ENCODE measurements at places on chromosomes 5 and 9.
A peak's percentile ranks its signal among the peaks of the same experiment; 100 is the strongest.

GRCh38 chr9:106911951-106912350, 49.0 kb downstream of the ZNF462 start:
- DNase-seq, result no peak

DNA sequence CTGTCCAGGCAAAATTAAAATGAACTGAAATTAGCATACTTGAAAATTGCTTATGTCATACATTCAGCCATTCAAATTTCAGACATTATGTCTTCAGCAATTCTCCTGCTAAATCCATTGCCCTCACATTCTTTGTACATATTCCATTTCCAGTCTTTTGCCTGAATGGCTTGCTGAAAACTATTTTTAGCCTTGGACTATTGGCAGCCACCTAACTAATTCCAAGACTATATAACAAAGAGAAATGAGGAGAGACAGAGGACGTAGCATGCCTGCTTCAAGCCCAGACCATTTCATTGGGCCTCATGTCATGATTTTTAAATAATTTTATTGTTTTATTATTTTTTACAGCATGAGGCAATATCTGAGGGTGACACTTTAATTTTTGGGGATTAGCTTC, 100.3 kb downstream of the MRPS30 start:
- DNase-seq, result no peak

GRCh38 chr9:81824802-81825730, 103.2 kb upstream of the SPATA31D4 start:
- DNase-seq, result no peak

DNA sequence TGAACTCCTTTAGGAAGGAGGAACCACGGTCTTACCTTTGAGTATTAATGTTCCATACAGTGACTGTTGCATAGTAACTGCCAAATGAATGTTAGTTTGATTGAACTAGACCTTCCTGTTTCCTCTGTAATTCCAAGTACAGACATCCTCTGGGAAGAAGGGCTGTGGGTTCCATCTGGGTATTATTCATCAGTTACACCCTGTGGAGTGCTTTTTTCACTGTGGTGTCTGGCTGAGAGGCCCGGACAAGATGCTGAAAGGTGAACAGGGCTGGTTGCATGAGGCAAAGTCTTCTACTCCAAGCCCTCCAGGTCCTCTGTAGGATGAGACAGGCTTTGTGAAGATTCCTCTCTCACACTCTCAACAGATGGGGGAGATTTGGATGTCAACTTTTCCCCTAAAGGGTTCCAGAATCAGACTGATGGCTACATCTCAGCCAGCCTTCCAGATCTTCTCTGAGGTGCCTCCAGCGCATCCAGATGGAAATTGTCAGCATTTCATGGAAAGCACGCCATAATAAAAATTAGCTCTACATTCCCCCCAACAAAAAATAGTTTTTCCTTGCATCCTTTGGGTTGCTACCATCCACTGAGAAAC, 230.9 kb downstream of the GAS1 start:
- no peak for DNase-seq

DNA sequence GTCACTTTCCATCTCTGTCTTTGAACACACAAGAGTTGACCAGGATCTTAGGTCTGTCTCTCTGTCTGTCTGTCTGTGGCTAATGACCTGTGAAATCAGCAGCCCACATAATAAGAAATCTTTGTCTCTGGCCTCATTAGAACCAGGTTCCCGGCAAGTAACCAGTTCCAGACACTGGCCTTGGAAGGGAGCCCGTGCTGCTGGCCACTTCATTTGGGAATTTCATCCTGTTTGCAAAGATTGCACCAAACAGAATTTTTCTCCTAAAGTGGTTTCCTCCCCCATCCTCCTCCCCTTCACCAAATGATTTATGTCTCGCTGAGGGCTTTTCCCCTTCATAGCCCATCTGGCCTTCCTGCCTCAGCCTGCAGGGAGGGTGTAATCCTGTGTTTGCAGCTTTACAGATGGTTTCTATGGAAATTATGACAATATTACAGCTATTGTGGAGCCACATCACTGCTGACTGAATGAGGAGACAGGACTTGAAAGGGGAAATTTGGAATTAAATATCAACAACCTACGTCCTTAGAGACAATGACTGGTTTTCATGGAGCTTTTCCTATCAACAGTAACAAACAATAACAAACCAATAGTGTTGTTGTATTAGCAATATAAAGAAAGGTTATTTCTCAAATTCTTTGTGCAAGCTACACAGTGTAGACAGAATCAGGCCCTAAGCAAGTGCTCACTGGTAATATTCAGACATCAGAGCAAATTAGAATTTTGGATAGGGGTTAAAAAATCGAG, 25.7 kb downstream of the DPYSL3 start:
- DNase-seq, result no peak

GRCh38 chr9:68998385-68998784, 15.5 kb downstream of the PRKACG start:
- DNase-seq, result no peak

- DNase-seq, result no peak
Measured at GRCh38 chr9:130900701-130901497, 4.3 kb upstream of the QRFP start.

DNA sequence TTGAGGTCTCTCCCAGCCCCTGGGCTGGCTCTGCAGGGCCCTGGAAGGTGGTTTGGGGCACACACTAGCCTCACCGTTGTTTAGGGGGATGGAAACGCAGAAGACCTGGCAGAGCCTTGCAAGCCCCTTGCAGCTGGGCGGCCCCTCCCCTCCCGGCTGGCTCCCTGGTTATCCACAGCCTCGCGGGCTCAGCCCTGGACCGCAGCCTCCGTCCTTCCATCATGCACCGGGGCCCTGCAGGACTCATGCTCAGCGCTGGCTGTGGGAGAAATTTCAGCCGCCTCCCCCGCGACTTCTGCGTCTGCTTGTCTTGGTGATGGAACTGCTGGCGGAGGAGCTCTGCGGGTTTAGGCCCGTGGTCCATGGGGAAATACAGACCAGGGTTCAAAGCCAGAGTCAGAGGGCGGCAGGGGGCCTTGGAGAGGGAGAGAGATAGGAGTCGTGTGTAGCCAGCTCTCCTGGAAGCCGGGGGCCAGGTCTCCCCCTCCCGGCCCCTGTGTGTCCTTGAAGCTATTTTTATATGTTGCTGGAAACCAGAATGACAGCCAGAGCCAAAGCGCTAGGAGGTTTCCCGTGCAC, 75.8 kb upstream of the IER5L start:
- DNase-seq, result no peak

DNA sequence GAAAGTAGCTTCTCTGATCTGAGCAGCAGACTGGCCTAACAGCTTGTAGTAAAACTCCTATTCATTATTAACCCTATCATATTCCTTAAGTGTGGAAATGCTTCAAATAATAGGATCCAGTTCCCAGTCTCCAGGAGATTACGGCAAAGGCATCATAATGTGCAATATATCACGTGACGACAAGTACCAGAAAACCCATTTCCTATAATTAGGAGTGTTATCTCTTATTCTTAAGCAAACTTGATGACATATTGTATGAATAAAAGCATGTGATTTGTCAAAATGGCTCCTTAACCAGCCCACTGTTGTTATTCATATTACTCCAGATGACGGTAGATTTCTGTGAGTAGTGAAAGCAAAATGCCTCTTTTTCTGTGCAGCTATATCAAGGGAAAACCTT, 2.9 kb downstream of the SV2C start:
- DNase-seq, result no peak

DNA sequence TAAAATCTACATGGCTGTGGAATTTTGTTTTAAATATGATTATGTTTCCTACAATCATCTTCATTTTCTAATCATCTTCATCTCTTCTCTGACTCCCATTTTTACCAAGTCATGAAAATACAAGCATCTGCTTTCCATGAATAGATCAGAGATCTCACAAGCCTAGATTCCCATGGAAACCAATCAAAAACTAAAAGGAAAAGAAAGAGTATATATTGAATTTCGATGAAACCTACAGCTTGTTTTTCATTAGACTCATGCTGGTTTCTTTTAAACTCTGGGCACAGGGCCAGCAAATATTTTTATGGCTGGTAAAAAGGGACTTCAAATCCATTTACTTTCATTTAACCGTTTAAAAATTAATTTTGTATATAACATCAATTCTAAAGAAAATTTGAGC, 51.2 kb downstream of the INVS start:
- DNase-seq, result no peak

GRCh38 chr5:134560698-134561097, 35.2 kb downstream of the JADE2 start:
- DNase-seq, result no peak

- no peak for DNase-seq
Measured at GRCh38 chr9:69195668-69196067, 21.6 kb downstream of the TJP2 start.

DNA sequence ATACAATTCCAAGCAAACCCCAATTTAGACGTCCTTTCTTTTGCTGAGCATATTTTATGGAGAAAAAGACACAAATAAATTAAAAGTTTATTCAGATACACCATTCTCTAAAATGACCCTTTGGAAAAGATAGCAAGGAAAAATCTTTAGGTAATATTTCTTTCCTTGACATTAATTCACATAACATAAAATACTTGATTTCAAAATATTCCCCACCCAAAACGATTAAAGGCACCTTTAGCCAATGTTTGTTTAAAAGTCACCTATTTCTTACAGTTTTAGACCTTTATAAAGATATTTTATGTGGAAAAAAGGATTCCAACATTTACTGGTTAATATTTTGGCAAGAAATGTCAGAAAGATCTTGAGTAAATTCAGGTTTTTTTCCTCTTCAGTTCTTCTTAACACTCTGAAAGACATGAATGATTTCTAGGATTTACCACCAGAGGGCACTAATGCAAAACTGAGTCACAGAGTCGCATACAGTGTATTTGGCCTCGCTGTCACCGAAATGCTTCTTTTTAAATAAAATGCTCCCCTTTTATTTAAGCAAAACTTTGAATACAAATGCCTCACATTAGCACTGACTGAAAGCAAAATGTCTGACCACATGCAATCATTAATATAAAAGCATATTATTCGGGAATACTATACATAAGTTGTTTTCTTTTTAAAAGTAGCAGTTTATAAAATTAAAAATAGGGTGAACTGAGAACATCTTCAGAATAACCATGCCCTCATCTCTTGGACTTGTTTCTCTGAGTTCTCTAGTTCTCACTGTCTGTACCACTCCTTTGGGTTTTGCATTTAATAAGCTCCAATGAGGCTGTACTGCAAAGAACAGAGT, 122.5 kb downstream of the SLC1A3 start:
- DNase-seq, result peak; percentile 67

DNA sequence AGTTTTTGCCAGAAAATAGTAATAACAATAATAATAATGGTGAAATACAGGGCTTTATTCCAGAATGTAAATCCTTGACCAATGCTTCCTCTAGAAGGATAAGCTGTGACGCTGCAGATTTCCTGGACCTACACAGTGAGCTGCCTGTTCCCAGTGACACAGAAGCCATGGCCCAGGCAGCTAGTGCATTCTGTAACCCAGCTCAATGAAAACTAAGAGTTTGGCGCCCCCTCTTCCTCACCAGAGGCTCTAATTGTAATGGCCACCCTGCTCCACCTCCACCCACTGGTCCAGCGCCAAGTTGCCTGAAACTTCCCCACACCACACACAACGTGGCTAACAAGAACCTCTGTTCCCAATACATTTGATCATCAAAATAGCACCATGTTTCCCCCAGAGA, 248.1 kb downstream of the CETN3 start:
- peak; percentile 7 for DNase-seq

GRCh38 chr9:129761901-129762369, 9.1 kb upstream of the PTGES start:
- DNase-seq, result no peak

GRCh38 chr5:124908581-124909451, 162.4 kb upstream of the ZNF608 start:
- no peak for DNase-seq

DNA sequence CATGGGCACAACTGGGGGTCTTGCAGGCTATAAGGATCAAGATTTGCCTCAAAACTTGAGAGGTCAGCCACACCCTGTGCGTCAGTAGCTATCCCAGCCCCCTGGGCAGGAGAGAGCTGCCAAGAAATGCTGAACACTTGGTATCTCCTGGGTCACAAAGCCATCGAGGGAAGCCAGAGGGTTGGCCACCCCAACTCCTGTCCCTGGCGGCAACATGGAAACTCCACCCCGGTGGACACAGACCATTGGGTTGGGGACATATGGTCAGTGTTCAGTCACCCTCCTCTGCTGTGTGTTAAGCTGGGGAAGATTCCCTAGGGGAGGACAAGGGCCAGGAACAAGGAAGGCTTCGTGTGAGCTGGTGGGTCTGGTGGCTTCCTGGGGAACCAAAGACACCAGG, 140.6 kb downstream of the C5orf15 start:
- DNase-seq, result no peak

DNA sequence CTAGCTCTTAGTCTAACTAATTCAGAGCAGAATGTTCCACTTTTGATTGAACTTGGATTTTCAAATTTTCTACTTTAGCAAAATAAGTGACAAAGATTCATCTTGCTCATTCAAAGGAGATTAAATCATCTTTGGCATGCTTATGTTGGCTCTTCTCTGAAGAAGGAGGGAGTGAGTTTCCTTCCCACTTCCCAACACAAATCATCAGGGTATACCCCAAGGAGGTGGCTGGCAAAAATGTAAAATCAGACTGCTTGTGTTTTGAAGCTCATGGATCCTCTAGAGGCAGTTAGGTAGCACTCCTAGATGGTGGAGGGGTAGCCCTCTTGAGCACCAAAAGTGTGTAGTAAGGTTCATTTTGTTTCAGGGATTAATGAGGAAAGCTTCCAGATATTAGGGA, 343.1 kb downstream of the OSTF1 start:
- no peak for DNase-seq

DNA sequence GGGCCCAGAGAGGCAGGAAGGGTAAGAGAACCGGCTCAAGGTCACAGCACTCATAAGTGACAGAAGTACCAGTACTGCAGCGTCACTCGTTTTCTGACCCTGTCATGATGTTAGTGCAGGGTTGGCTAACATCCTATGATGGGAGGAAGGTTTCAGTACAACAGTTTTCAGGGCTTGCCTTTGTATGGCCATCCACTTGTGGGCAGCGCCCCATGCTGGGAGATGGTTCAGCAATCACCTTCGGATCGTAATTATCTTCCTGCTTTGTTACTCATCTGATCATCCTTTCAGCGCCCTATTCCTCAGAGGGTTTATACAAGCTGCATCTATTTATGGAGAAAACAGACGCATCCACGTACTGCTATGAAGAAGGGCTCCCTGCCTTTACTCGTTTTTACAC, 2.4 kb downstream of the MAP1B start:
- no peak for DNase-seq

DNA sequence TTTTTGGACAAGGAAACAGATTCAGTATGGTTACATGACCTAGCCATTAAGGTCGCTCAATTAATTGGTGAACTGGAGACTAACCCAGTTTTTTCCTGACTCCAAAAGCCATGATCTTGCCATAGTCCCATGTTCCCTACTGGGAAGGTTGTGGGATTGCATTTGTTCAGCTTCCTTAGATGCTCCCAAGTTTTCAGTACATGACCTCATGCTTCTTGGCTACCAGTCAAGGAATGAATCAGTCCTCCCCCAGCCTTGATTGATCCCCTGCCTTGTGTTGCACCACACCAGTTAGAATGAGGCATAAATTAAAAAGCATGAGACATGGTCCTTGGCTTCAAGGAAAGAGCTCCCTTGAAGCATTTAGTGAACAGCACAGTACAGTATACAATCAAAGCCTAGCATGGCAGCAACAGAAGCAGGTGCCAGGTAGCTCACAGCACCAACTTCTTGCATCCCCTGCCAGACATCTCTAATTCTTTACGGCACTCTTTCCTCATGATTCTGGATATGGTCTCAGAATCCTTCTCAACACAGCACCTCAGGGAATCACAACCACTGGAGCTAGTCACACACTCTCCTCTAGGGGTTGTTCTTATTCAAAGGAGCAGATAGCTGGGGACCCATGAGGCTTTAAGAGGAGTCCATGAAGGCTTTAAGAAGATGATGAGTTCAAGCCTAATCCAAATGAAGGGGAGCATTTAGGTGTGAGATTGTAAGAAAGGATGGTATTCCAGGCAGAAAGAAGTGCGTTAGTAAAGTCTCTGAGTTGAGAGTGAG, 295.5 kb upstream of the CLINT1 start:
- no peak for DNase-seq

Data from CMK (cell line).